ENCODE measurements at places on chromosomes 7 and 10. TPM values are rescaled to one million over a fixed set of nuclear protein-coding genes. Genes with fewer than 3 reads are reported as not detected.

DNA sequence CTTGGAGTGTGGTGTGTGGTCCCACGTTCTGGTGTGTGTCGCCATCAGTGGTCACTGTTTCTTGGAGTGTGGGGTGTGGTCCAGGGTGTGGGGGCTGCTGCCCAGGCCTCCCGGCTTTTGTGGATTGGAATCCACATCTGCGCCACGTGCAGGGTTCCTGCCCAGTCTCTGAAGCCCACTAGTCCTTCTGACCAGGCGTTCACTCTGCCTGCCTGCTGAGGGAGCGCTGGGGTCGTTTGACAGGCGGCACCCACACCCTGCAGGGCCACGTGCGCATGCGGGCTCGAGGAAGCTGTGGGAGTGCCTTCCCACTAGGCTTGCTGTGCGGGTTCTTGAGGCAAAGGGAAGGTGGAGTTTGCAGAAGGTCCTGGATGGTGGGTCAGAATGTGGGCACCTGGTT, 51.4 kb downstream of the INPP5A start:
- peak; percentile 19 for DNase-seq

DNA sequence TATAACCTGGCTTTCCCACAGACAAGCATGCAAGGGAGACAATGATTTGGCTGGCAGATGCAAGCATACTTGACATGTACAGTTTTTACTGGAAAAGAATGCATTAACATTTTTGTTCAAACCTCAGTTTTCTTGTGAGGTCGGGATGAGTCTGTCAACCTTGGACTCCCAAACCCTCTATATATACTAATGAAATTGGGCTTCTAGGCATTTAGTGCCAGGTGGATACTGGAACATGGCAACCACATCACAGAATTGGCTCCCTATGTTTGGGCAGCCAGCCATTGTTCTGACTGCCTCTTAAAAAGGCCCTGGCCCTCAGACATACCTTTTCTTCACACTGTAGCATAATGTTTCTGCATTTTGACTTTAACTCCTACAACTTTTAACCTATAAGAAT, 39.1 kb downstream of the CDK6 start:
- no peak for DNase-seq

CDC14C gene
- not detected for total RNA-seq

GIMAP1 gene
- total RNA-seq: 1.2 TPM
